Stimulated activated effector memory CD8-positive, alpha-beta T cell treated with anti-CD3 and anti-CD28 coated beads, Interleukin-12 subunit alpha, Interleukin-12 subunit beta, amount 100 ng/mL, for 72 hours (primary cell): ENCODE measurements at places on chromosomes 7 and 10.

DNA sequence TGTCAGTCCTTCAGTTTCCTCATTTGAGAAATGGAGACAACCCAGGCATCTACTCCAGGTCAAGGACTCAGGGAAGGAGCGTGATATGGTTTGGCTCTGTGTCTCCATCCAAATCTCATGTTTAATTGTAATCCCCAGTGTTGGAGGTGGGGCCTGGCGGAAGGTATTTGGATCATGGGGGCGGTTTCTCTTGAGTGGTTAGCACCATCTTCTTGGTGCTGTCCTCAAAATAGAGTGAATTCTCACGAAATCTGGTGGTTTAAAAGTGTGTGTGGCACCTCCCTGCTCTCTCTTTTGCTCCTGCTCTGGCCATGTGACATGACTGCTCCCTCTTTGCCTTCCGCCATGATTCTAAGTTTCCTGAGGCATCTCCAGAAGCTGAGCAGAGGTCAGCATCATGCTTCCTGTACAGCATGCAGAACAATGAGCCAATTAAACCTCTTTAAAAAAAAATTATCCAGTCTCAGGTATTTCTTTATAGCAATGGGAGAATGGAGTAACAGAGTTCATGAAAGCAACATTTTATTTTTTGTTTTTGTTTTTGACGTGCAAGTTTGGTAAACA, 30.0 kb downstream of the ARHGAP22 start:
- no peak for DNase-seq

- DNase-seq: peak; percentile 4
Observed at GRCh38 chr10:26969145-26969926, 108.6 kb upstream of the ABI1 start.

DNA sequence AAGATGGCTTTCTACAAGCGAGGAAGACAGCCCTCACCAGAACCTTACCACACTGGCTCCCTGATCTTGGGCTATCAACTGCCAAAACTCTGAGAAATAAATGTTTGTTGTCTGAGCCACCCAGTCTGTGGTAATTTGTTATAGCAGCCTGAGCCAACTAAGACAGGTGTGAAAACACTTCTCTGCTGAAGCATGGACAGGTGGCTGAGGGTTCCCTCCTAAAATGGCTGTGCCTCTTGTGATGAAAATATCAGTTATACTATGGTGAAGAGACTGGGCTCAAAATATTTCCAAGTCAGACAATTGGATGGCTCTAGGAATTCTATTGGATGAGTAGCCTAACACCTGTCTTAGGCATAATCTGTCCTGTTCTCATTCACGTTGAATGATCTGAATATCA, 78.1 kb downstream of the CDK1 start:
- DNase-seq: no peak

GRCh38 chr7:140034421-140034820, 28.3 kb downstream of the PARP12 start:
- no peak for DNase-seq

- DNase-seq: no peak
Observed at GRCh38 chr10:127524908-127525665, 24.0 kb upstream of the NPS start.

DNA sequence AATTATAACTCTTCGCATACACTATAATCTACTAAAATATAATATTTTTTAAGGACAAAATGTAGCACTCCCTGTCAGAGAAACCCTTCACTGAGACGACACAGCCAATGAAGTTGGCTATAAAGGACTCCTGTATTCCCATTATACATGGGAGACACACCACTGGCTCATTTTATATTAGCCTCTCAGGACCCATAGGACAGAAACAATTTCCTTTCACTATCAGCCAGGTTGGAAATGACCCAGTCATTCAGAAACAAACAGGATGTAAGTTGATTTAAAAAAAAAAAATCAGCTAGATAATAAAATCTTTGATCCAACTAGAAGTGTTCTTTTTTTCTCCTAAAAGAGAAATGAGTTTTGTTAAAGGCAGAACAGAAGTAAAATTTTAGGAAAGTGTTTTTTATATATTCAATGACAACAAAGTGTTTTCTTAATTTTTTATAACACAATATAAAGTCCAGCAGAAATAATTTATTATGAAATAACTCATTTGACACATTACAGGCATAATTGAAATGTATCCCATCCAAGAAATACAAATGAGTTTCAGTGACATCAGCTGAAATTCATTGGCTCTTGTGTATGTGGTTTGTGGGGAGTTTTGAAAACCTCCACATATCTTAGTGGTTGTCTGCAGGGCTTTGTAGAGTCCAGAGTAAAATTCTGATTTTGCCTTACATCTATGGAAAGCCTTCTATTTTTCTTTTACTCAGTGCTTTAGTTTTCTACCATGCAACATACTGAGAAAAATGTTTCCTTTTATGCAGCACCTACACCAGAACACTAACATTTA, 64.1 kb downstream of the CTTNBP2 start:
- no peak for DNase-seq

GRCh38 chr10:117137031-117137910, 799 bp downstream of the VAX1 start:
- DNase-seq: peak; percentile 51

GRCh38 chr7:74306730-74307469, 17.7 kb downstream of the CLIP2 start:
- DNase-seq: peak; percentile 57

GRCh38 chr7:11473220-11473619, 358.8 kb downstream of the THSD7A start:
- no peak for DNase-seq

- DNase-seq: no peak
Observed at GRCh38 chr10:64148607-64149006, 627.4 kb downstream of the REEP3 start.

DNA sequence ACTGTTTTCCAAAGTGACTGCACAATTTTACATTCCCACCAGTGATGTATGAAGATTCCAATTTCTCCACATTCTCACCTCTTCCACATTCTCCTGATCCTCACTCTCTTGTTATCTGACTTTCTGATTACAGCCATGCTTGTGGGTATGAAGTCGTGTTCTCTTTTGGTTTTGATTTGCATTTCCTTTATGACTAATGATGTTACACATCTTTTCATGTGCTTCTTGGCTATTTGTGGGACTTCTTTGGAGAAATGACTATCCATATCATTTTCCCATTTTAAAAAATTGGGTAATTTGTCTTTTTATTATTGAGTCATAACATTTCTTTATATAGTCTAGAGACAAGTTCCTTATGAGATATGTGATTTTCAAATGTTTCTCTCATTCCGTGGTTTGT, 10.5 kb upstream of the GIMAP8 start:
- no peak for DNase-seq
